Naive thymus-derived CD8-positive, alpha-beta T cell (primary cell): ENCODE measurements at places on chromosomes 11 and 22. TPM values are rescaled to one million over a fixed set of nuclear protein-coding genes. Genes with fewer than 3 reads are reported as not detected.

- no peak for DNase-seq
Observed at GRCh38 chr11:74248469-74248868, 63.0 kb downstream of the P4HA3 start.

Gene MMP3
- not detected for total RNA-seq

GRCh38 chr11:44752300-44752699 lies 25.5 kb downstream of the TSPAN18 start:
- DNase-seq, result no peak

Gene ANKK1
- 5.9 TPM for total RNA-seq

Gene COX8A
- total RNA-seq, result 94.9 TPM

DNA sequence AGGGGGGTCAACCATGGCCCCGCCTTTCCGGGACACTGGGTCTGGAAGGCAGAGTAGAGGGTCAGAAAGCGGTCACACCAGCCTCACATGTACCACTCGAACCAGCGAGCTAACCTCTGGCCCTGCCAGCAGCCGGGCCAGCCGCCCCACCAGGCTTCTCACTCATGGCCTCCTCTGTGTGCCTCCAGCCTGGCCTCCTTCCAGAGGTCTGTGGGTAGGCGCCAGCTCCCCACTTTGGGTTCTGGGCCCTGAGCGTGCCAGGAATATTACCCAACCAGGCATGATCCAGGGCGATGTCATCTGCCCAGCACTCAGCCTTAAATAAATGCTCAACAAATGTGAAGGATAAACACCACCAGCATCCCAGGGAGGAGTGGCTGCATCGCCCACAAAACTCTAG lies 5.8 kb downstream of the SCUBE1 start:
- DNase-seq, result no peak

- no peak for DNase-seq
Observed at GRCh38 chr11:63686926-63687325, 5.6 kb downstream of the RTN3 start.

DNA sequence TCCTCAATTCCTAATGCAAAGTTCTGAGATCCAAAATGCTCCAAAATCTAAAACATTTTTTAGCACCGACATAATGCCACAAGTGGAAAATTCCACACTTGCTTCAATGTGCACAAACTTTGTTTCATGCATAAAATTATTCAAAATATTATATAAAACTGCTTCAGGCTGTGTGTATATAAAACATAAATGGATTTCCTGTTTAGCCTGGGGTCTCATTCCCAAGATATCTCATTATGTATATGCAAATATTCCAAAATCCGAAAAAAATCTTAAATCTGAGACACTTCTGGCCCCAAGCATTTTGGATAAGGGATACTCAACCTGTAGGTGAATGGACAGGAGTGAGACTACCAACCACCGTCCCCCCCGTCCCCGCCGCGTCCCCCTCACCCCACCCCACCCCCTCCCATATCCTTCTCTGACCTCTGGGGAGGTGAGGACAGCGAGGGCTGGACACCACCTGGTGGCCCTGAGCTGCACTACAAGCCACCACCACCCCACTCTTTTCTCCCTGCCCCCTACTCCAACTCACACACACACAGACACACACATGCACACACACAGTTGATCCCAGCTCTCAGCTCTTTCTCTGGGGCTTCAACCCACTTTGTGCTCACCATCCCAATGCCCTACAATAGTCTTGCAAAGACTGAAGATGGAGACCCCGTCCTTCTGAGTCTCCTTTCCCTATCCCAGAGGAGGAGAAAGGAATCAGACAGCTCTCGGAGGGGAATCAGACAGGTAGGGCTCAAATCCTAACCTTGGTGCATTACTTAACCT lies 101.0 kb downstream of the PDE2A start:
- no peak for DNase-seq

Gene LINC01488
- not detected for total RNA-seq

DNA sequence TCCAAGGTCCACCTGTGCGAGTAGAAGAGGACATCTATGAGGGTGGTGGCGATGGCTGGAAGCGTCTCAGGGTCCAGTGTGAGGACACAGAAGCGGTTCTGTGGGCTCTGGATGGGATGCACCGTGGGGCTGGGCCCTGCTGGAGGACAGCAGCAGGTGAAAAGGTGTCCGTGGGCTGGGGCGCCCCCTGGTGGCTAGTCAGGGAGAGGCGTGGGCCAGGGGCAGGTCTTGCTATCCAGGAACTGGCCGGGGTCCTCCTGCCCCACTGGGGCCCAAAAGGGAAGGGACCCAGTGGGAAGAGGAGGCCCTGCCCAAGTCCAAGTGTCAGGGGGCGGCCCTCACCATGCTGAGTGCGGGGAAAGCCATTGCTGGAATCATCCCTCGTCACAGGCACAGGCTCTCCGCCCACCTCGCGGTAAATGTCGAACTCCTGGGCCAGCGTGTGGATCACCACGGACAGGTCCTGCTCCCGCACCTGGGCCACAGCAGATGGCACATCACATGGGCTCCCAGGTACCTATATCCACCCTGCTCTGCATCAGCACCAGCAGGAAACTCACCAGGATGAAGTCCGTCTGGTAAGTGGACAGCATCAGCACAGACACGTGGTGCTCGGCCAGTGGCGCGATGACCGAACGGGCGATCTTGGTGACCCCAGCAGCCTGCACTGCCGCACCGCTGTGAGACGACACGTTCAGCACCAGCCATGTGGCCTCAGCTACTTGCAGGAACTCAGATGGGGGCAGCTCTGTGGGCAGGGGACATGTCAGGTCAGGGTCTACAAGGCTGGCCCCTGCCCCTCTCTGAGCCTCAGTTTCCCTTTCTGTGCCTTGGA lies 2.3 kb downstream of the CASTOR1 start:
- DNase-seq, result peak; percentile 82

- no peak for DNase-seq
Observed at GRCh38 chr22:44703255-44703870, 1.4 kb downstream of the PRR5 start.
